ENCODE measurements at places on chromosomes 12 and 14.

DNA sequence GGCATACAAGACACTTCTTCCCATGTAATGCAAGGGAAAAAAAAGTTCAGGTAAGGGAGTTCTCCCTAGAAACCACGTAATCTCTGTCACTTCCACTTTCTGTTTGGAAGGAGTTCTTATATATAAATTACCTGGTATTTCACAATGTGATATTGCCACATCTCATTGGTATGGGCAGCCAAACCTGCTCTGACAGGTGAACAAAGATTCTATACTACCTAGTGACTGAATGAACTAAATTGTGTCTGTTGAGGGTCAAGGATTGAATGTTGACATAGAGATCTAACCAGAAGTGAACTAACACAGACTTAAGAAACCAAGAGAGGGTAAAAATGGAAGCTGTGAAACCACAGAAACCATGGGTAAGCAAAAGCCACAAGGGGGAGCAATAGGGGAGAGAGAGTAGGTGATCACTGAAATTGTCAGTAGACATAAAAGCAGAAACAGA, 161.3 kb downstream of the RPL10L start:
- no peak for DNase-seq

GRCh38 chr14:54564071-54564867, 2.7 kb upstream of the SAMD4A start:
- DNase-seq = no peak

DNA sequence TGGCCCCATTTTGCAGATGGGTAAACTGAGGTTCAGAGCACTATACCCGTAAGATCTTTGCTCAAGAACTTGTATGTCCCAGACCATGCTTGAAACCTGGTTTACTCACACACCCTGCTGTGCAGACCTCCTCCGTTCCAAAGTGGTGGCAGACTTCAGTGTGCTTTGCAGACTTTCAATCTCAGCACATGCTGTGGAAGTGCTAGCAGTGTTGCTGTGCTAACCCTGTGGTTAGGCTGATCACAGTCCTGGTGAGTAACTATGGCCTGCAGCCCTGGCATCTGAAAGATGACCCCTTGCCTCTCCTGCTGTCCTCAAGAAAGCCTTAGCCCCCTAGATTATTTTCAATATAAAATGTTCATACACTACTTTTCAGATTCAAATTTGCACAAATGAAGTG, 450.6 kb downstream of the DPF3 start:
- DNase-seq = no peak

GRCh38 chr14:25520821-25521220, 470.9 kb upstream of the STXBP6 start:
- no peak for DNase-seq

DNA sequence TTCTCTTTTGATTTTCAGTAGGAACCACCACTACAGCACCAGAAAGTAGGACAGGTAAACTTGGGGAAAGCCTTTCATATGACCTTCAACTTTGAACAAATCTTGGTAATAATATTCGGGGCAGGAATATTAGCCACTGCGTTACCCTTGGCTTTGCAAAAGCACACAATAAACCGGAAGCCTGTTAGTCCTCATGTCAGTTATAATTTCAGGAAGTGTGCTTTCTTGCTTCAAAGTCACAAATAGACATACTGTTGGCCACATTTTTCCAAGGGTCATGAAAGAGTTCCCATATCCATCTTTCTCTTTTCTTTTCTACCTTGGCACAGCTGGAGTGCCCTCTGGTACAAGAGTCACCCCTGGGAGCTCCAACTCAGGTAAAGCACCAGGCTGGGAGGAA, 167.2 kb upstream of the CNTN1 start:
- no peak for DNase-seq

Measured in activated T-helper 1 cell treated with Interleukin-2 at 50 U/mL for 16 hours (primary cell).